ENCODE measurements at places on chromosomes 2 and 18.

DNA sequence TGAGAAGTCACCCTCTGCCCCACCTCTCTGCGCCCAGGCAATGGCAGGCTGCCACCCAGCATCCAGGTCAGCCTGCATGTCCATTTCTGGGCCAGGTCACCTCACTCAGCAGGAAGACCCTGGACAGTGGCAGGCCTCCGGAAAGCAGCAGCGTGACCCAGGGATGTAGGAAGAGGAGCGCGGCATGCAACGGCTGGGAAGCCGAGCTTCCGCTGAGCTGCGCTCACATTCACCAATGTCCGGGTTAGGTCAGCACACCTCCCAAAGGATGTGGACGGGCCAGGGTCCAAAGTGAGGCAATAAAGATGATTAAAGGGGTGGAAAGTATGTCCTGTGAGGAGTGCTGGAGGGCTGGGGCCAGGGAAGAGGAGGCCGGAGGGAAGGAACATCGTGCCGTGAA is 174.5 kb downstream of the CTIF start:
- DNase-seq = no peak

GRCh38 chr2:236334122-236334876 is 70.1 kb upstream of the ASB18 start:
- no peak for DNase-seq

DNA sequence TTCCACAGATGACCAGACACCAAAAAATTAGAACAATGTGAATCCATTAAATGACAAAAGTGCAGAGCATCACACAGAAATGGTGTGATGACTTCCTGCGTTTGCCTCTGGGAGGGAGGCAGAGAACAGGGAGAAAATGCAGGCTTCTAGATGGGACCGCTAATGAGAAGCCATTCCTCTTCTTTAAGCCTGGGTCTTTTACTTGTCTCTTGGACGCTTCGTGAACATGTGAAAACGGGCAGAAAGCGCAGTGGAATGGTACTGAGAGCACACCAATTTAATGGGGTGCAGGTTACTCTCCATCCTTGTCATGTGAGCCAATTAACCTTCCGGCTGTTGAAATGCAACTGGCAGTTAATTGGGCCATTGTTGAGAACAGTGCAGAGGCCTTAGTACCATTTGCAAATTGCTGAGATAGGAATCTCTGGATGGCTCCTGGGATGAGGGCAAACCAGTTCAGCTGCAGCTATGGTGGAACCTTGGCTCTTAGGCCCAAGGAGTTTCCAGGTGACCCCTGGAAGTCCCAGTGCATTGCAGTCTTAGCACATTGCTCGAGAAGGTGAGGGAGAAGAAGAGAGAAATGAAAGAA is 210.4 kb upstream of the CXCR4 start:
- no peak for DNase-seq

DNA sequence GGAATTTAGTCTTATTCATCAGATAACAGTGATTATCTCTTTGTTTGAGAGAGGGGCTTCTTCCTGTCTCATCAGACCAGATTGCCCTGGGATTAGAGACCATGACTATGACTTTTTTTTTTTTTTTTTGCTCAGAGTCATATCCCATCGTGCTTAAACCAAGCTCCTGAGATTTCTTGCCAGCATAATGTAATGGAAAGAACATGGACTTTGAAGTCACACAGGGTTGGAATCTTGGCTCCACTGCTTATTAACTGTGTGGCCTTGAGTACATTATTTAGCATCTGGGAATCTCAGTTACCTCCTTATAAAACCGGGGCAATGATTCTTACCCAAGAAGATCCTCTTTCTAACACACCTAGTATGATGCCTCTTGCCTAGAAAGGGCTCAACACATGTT is 268.3 kb downstream of the DYSF start:
- no peak for DNase-seq

DNA sequence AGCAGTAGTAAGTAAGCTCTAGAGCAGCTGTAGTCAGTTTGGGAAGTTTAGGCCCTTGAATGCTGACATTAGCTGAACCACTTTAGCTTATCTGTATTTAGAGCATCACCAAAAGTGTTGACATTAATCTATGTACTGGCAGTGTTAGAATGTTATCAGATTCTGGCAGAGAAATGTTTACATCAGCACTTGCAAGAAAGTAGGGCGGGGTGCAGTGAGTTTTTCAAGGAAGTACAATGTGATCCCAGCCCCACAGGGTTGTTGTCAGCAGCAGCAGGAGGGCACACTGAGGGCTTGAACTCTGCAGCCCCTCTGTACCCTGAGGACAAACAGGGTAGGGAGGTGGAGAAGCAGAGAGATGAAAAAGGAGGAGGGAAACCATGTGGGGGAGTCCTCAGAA is 35.5 kb upstream of the RMP24 start:
- DNase-seq = no peak
